ENCODE measurements at places on chromosomes 11 and 22.

- peaks cover 15% of the 10 kb centered on the region for H3K36me3 ChIP-seq
- H3K27ac ChIP-seq: no peak overlapping the region
- no peaks in the 10 kb centered on the region for H3K27me3 ChIP-seq
- DNase-seq: no peak
- H3K4me1 ChIP-seq: no peaks in the 10 kb centered on the region
Observed at GRCh38 chr11:35436581-35437250, 17.4 kb upstream of the SLC1A2 start.

GRCh38 chr11:119107538-119108145, 498 bp downstream of the C2CD2L start:
- H3K4me3 ChIP-seq: peak overlapping the region; percentile 94
- DNase-seq: peak; percentile 48
- H3K36me3 ChIP-seq: no peaks in the 10 kb centered on the region

GRCh38 chr11:8867035-8867434, 44.0 kb upstream of the AKIP1 start:
- H3K4me3 ChIP-seq: no peak overlapping the region
- H3K27me3 ChIP-seq: no peaks in the 10 kb centered on the region
- DNase-seq: peak; percentile 10
- H3K4me1 ChIP-seq: peaks cover 51% of the 10 kb centered on the region

GRCh38 chr22:48841881-48842582, 985.6 kb downstream of the BRD1 start:
- H3K36me3 ChIP-seq: no peaks in the 10 kb centered on the region
- no peak for DNase-seq
- no peaks in the 10 kb centered on the region for H3K4me1 ChIP-seq
- no peak overlapping the region for H3K4me3 ChIP-seq
- H3K27ac ChIP-seq: no peak overlapping the region

GRCh38 chr11:114058026-114058706, 1.3 kb upstream of the ZBTB16 start:
- no peaks in the 10 kb centered on the region for H3K4me1 ChIP-seq
- H3K36me3 ChIP-seq: no peaks in the 10 kb centered on the region
- peaks cover 37% of the 10 kb centered on the region for H3K27me3 ChIP-seq
- no peak overlapping the region for H3K4me3 ChIP-seq
- DNase-seq: no peak
- no peak overlapping the region for H3K27ac ChIP-seq
